Activated T-cell treated with anti-CD3 and anti-CD28 coated beads for 48 hours (primary cell): ENCODE measurements at places on chromosomes 13 and 19.

DNA sequence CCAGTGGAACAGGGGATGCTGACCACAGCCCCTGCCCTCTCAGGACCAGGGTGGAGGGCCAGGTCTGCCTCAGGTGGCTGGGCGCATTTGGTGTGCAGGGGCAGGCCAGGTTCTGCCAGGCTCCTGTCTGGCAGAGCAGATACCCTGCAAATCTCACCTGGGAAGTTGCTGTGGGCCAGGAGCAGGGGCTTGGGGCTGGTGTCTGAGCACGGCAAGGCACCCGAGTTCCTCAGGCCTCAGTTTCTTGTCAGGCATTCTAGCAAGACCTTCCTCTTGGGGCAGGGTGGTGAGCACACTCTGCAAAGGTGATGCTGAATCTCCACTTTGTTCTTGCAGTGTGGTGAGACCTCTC, 1.1 kb downstream of the CRTC1 start:
- no peak for DNase-seq

- DNase-seq = no peak
These were observed 266.3 kb downstream of the DNAJC15 start for GRCh38 chr13:43289470-43290255.

DNA sequence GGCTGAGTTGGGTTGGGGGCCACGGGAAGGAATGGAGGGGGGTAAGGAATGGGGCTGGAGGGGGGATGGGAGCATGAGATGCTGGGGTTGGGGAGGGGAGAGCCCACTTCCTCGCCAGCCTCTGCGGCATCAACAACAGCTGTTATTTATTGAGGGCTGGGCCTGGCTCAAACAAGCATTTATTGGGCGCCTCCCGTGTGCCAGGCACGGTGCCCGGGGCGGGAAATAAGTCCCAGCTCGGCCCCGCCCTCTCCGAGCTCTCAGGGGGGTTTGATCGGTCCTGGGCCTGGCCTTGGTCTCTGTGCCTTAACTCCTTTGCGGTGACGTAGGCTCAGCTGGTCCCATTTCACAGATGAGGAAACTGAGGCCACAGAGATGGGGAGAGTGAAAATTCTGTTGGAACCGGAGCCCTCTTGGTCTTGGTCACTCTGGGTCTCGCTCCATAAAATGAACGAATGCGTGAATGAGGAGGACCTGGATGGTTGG, 919 bp upstream of the ADAMTS10 start:
- no peak for DNase-seq

GRCh38 chr13:40176242-40176641, 490.2 kb downstream of the FOXO1 start:
- no peak for DNase-seq

DNA sequence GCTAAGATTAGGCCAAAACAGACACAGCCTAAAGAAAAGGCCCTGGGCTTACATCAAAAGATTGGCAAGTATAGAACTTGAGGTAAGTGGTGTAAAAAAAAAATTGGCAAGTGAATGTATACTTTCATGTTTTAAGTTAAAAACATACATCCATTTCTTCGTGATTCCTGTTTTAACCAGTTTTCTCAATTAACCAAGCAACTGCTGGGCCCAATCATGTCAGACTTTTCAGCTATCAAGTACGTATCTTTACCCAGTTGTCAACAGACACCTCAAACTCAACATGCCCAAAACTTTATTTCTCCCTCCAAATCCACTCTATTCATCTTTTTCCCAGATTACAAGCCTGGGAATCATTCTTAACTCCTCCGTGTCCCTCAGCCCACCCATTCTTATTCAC, 1.0 kb downstream of the PCID2 start:
- DNase-seq = no peak

DNA sequence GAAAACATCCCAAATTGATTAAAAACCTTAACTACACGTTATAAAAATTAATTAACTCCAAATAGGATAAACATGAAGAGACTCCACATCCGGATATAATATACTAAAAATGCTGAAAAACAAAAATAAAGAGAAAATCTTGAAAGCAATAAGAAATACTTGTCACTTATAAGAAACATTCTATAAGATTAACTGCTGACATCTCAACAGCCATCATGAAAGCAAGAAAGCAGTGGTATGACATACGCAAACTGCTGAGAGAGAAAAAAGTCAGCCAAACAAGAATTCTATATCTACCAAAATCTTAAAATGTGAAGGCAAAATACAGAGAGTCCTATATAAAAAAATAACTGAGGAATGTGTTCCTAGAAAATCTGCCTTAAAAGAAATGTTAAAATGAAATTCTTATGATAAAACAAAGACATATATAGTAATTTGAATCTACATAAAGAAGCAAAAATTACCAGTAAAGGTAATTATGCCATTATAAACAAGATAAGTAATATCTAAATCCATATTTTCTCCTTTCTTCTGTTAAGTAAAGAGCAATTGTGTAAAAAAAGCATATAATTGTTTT, 1851.1 kb downstream of the PCDH9 start:
- DNase-seq = no peak

DNA sequence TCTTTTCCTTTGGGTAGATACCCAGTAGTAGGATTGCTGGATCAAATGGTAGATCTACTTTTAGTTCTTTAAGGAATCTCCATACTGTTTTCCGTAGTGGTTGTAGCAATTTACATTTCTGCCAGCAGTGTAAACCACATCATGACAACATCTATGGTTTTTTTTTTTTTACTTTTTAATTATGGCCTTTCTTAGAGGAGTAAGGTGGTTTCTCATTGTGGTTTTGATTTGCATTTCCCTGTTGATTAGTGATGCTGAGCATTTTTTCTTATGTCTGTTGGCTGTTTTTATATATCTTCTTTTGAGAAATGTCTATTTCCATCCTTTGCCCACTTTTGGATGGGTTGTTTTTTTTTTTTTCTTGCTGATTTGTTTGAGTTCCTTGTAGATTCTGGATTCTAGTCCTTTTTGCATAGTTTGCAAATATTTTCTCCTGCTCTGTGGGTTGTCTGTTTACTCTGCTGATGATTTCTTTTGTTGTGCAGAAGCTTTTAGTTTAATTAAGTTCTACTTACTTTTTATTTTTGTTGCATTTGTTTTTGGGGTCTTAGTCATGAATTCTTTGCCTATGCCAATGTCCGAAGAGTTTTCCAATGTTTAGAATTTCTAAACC, 38.8 kb downstream of the TDRD3 start:
- no peak for DNase-seq

DNA sequence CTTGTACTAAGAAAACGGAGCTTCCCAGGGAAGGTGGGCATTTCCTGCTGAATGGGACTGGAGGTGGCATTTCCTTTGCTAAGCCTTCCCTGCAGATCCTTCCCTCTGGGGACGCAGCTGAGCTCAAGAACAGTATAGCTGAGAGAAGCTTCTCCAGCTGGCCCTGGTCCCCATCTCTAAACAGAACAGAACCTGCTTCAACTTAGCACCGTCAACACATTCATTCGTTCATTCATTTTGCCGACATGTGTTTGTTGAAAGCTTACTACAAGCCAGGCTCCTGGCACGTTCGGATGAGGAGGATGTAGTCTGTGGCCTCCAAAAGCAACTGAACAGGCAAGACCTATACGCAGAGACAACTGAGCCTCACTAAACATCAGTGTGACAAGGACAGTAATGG, 36.6 kb upstream of the PEPD start:
- DNase-seq = no peak

DNA sequence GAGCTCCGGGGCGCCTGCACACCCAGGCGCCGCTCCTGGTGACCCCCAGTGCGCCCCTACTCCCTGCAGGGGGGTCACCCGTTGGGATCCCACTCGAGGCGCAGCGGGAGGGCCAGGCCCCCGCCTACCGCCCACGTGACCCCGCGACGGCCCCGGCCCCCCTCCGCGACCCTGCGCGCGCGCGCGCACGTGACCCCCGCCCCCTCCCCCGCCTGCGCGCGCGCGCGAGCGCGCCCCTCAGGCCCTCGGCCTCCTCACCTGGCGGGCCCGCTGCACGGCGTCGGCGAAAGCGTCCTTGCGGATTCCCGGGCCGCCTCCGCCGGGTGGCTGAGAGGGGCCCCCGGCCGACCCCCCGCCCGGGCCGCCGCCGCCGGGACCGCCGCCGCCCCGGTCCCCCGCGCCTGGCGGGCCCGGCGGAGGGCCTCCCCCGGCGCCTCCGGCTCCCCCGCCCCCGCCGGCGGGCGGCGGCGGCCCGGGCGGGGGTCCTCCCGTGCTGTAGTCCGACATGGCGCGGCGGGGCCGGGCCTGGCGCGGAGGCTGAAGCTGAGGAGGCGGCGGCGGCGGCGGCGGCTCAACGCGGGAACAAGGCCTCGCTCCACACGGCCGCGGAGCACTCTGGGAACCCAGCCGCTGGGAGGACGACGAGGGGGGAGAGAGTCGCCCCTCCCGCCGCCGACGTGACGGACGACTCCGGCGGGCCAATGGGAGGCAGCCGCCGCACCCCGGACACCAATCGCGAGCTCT, at the start of gene KHSRP:
Gene KHSRP (minus strand): TSS at position 617 of the 744 bp plus-strand sequence. CDS start 110 bp downstream, at position 507.
- DNase-seq = peak; percentile 38

- no peak for DNase-seq
These were observed 10.9 kb downstream of the APOC1 start for GRCh38 chr19:44925114-44925891.

DNA sequence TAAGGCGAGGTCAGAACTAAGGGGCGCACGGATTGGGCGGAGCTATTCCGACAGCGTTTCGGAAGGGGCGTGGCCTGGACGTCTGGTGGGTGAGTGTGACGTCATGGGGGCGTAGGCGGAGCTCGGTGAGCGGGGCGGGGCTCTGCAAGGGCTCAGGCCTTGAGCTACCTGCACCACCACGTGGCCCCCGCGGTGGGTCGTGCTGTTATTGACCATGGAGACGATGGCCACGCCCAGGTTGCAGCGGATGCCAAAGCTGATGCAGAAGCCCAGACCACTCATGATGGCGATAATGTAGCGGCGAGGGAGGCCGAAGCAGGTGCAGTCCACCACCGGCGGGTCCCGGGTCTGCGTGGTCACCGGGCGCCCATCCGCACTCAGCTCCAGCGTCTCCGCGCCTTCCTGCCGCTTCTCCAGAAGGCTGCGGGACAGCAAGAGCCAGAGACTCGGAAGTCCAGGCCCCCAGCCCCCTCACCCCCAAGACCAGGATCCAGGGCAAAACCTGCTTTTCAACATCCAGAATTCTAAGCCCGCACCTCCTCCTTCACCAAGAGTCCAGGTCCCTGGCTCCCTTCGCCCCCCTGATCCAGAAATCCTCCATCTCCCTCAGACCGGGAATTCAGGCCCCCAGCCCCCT, 4.8 kb downstream of the SLC17A7 start:
- DNase-seq = peak; percentile 66

DNA sequence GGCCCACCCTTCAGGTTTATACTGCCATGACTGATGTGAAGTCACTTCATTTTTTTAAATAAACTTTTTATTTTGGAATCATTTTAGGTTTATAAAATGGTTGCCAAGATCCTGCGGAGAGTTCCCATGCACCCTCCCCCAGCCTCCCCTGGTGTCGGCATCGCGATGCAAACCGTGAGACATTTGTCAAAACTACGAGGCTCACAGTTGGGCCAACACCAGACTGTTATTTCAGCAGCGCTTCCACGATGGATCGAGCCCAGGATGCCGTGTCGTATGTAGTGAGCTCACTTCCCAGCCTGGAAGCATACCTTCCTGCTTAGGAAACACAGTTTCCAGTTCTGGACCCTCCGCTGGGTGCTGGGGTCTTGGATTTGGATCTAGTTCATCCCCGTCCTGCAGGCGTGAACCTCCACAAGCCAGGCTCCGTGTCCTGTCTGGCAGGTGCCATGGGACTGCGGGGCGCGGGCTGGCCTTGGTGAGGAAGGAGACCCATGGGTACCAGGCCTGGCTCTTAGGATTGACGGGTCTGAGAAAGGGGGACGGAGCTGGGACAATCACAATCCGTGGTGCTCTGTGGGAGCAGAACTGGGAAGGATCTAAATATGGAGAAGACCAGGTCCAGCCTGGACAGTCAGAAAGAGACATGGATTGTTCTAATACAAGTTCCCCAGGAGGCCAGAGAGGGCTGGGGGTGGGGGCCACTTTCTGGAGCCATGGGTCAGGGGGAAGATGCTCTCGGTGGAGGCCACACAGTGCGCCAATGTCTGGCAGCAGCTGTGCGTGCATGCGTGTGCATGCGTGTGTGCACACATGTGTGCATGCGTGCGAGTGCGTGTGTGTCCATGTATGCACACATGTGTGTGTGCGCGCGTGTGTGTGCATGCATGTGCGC, 2.4 kb upstream of the SBK2 start:
- no peak for DNase-seq

DNA sequence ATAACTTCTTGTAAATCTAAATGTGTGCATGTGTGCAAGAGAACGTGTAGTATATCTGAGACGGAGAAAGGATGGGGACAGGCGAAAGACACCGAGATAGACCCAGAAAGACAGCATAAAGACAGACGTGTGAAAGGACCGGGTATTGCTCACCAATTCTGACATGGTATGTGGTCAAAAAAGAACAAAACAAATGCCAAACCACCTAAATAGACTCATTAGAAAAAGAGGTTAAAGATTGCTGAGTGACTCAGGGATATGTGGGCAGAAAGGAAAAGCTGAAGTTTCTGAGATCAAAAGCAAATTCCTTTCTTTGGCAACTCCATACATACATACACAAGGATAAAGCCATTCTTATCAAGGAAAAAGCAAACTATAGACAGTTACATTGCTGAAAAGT, 179.7 kb upstream of the TSC22D1 start:
- no peak for DNase-seq

- DNase-seq = no peak
These were observed 650 bp downstream of the DDA1 start for GRCh38 chr19:17309965-17310461.

GRCh38 chr13:25351404-25351803, 20.4 kb upstream of the ATP8A2 start:
- DNase-seq = no peak
